ENCODE measurements at places on chromosomes 6 and 20. TPM values are rescaled to one million over a fixed set of nuclear protein-coding genes. Genes with fewer than 3 reads are reported as not detected.
A peak's percentile ranks its signal among the peaks of the same experiment; 100 is the strongest.

Gene CST7
- 136 TPM for total RNA-seq

Gene COL21A1
- total RNA-seq, result not detected

Gene SLC9A8
- total RNA-seq, result 19.0 TPM

Gene TFAP2D
- not detected for total RNA-seq

Gene FAM162B
- total RNA-seq, result not detected

Gene SYNDIG1
- total RNA-seq, result not detected

- no peak for DNase-seq
Measured at GRCh38 chr6:81821449-81821848, 69.0 kb upstream of the TENT5A start.

GRCh38 chr6:113856625-113857555 is at the start of gene MARCKS:
TSS of gene MARCKS (plus strand) at chr6:113857345. CDS start at chr6:113857746, 401 bp downstream.
- peak; percentile 69 for DNase-seq

GRCh38 chr6:22108199-22108598 is 188.6 kb downstream of the PRL start:
- peak; percentile 2 for DNase-seq

DNA sequence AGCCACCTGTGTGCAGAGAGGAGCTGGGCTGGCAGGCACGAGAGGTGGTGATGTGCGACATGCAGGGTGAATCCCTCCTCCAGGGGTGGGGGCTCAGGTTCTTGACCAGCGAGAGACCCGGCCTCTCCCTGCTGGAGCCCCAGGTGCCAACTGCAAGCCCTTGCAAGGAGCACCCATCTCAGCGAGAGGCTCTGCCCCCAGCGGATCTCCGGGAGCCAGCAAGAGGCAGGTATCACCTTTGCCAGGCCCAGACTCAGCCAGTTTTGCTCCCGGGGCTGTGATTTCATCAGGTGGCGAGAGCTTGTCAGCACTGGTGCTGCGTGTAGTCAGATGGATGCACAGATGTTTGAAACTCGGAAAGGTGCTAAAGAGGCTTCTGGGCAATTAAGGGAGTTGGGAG is 87.7 kb downstream of the TFAP2C start:
- DNase-seq, result no peak

DNA sequence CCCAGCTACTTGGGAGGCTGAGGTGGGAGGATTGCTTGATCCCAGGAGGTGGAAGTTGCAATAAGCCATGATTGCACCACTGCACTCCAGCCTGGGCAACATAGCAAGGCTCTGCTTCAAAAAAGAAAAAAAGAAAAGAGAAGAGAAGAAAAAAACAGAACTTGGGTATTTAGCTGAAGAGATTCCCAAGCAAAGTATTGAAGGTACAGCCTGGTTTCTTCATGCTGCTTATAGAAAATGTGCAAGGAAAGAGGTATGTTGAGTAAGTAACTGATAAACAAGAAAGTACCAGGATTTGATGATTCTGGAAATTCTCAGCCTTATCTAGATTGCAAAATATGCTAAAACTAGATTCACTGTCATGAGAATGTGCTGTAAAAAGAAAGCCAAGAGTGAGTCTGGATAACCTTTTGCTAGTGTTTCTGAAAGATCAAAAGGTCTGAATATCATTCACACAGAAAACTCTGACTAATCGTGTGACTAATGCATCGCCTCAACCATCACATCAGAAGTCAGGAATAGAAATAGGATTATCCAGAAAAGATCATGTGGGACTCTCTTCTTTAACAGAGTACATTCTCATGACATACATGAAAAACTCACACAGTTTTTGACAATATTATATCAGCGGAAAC is 32.4 kb upstream of the NOP56 start:
- no peak for DNase-seq

- DNase-seq, result no peak
Measured at GRCh38 chr20:49649672-49650071, 64.0 kb downstream of the B4GALT5 start.

DNA sequence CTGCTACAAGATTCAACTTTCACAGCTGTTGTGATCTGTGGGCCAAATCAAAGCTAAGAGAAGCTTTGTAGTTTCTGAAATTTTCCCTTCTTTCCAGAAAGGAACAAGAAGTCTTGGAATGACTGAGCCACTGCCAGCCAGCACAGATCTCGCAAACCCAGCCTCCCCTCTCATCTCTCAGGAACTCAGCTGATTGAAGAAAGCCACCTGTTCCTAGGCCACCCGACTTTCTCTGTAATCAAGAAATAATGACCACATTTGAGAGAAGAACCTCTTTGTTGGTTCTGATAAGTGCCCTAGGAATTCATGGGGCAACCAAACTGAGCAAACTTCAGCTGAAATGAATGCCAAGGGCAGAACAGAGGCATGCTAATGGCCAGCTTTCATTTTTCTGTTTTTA is 61.7 kb downstream of the HDGFL1 start:
- no peak for DNase-seq

GRCh38 chr6:142966294-142966693 is 21.3 kb upstream of the HIVEP2 start:
- DNase-seq, result no peak

DNA sequence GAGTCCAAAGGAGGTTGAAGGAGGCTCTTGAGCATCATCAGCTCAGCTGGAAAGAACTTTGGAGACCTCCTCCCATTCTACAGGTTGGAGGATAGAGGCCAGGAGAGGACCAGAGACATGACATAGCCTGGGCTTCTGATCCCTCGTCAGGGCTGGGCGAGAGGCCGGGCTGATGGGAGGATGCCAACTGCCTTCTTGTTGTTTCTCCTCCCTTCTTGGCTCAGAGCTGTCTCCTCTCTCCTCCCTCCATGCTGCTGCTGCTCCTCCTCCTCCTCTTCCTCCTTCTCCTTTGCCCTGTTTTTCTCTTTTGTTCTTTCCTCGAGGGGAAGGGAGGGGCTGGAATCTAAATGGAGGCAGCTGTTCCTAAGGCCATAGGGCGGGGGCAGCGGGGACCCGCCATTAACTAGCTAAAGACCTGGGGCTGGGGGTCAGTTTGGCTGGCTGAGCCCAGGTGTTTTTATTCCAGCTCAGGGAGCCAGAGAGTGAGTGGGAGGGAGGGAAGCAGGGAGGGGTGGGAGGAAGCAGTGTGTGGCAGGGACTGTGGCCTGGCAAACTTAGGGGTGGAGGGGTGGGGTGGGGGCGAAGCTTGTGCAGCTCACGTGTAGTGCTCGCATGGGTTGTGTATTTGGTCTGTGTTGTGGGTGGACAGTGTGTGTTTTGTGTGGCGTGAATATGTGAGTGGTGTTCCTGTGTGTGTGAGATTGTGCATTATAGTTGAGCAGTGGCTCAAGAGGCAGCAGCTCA is 84.8 kb downstream of the CD40 start:
- DNase-seq, result no peak

DNA sequence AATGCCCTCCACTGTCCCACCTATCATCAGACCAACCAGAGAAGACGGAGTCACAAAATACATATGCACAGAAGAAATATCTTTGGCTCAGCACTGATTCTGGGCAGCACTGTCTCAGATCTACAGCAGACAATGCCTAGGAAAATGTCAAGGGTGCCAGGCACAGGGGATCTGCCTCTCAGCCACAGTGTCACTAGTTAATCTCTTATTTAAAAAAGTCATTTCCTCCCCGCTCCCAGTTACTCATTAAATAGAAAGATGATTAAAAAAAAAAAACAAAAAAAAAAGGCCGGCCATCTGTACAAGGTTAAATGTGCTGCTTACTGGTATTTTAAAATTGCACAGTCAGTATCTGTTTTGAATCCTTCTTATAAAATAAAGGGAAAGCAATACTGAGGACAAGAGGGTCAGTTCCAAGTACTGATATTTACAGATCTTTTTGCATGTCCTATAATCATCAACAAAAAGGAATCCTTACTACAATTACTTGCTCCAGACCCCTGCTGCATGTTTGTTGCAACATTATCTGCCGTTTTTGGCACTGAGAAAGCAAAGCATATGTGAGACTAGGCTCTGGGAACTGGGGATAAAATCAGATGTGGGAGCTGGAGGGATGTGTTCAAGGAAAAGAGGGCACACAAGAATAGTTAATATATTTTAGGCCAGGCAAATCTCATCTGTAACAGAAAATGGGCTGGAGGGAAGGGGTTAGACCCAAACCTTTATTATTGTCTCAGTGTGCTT is 299.3 kb downstream of the KIF16B start:
- DNase-seq, result no peak

- DNase-seq, result peak; percentile 7
Measured at GRCh38 chr20:23459461-23460150, 6.9 kb upstream of the CST11 start.

DNA sequence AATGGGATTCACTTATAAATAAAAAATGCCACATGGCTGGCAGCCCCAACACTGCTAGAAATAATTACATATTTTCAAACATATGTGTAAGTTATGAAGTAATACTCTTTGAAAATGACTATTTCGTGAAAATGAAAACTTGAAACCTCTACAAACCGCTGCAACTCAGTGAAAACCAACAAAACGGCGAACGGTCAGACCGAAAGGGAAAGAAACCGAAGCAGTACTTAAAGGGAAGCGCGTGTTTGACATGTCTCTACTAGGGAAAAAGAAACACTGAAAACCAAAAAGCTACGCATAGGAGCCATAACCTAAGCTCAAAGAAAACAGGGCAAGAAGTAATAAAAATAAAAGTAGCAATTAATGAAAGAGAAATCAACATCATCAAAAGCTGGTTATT is 121.0 kb upstream of the GGTLC1 start:
- DNase-seq, result no peak

DNA sequence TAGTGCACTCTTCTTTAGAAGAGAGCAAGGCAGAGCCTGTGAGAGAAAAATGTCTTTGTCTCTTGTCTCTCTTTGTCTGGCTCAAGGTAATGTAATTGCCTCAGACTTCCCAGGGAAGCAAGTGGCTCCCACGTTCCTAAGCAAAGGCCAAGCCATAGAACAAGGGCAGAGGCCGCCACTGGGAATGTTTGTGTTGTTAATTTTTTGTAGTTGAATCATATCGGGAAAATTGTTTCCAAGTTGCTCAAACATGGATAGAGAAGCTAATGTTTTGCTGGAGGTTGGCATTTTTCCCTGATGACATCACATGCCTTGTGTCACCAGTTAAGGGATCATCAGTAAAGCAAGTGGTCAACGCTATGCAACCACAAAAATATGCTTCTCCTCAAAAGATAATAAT is 211.5 kb upstream of the FOXA2 start:
- DNase-seq, result no peak

DNA sequence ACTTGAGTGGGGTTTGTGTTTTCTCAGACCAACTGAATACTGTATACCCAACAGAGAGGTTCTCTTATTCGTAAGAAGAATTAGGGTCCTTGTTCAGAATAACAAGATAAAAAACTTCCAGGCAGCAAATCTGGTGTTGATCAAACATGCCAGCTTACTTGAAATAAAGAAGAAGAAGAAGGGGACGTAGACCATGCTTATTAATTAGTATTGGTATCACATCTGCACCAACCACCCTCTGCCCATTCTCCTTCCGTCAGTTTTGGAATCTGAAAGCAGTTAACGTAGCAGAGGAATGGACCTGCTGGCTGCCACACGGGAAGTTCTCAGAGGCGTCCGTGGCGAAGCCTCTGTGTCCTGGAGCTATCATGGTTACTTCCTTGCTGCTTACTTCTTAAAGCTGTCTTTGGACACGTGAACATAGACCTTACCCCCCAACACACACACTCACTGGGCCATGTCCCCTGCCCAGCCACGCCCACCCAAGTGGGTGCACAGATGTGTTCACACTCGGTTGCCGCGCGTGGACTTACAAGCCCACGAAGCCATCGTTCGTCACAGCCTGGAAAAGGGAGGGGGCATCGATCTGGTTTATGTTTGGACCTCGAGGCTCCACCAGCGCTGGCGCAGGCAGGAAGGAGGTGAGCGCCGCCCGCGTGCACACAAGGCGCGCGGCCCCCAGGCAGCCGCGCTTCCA is 4.1 kb upstream of the DLL1 start:
- peak; percentile 16 for DNase-seq

DNA sequence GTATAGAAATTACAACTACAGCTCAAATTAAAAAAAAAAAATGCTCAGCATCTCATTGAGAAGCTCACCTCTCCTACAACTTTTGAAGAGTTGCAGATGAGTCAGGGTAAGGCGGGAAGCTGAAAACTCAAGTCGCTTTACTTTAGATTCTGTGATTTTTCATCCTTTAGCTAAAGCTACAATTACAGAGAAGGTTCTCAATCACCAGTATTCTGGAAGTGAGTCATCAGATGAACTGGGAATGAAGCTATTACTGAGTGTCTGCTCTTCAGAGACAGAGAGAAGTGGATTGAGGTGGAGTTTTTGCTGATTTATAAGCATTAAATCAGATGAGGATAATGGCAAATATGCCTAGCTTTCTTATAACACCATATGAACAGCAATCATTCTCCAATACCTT is 91.9 kb downstream of the TFAP2A start:
- DNase-seq, result no peak

GRCh38 chr20:59667131-59667530 is 62.8 kb downstream of the PHACTR3 start:
- DNase-seq, result no peak

DNA sequence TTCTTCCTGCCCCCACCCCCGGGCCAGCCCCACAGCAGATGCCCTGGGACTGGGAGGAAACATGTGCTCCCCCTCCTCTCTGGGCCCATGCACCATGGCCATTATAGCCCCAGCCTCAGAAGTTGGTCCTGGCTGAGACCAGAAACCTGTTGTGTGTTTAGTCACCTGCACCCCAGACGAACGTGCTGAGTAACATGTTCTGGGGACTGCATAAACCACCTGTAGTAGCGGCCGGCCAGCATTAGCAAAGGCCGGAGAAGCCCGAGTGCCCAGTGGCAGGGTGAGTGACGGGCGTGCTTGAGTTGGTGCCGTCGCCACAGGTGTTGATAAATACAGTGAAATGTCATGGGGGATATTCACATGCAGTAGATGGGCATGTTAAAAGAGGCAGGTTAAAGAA is 73.9 kb downstream of the TCP11 start:
- DNase-seq, result no peak

DNA sequence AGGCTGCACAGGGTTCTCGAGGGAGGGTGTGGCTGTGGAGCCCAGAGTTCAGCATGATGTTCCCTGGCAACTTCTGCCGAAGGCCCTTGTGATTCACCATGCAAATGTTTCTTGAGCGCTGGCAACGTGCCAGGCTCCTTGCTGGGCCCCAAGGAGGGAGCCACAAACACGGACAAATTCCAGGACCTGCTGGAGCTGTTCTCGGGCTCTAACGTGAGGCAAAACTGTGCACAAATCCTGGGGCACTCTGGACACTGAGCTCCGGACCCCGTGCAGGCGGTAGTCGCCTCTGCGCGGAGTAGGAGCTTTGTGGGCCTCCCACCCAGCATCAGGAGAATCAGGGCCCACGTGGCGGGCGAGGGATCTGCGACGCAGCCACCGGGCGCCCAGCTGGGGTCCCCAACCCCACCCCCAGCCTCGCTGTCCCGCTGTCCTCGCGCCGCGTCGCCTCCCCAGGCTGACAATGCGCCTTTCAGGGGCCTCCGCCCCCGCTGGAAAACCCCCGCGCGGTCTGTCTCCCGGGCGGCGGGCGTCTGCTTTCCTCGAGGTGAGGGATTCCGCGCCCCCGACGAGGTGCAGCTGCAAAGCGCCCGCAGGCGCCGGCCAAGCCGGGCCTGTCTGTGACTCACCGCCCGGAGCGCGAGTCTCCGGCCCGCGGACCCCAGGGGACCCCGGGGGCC is 31.7 kb upstream of the SCUBE3 start:
- no peak for DNase-seq

Data from activated T-cell treated with anti-CD3 and anti-CD28 coated beads, Interleukin-2, amount 50 U/mL, for 72 hours (primary cell).